ENCODE measurements at places on chromosomes 7 and 10.

GRCh38 chr7:55534262-55534915, 37.9 kb downstream of the VOPP1 start:
- ATAC-seq: peak; percentile 69

- ATAC-seq: no peak
These were observed 6.1 kb upstream of the GSDME start for GRCh38 chr7:24763303-24763901.

DNA sequence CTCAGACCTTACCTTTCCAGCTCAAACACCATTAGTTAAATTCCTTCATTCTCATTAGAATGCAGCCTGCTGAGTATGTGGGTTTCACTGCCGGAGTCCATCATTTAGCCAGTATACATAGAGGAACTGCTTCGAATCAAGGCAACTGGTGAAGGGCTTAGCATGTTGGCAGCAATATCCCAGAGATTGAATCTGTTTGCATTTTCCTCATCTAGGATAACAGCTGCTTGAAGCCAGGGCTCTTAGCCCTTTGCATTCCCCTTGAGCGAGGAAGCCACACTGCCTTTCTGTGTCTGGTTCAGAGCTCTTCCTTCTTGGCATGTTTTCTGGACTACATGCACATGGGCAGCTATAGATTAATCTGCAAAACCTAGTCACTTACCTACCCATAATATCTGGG, 14.7 kb downstream of the NODAL start:
- no peak for ATAC-seq

- ATAC-seq: no peak
These were observed 1307.6 kb downstream of the XPNPEP1 start for GRCh38 chr10:108615576-108616320.

DNA sequence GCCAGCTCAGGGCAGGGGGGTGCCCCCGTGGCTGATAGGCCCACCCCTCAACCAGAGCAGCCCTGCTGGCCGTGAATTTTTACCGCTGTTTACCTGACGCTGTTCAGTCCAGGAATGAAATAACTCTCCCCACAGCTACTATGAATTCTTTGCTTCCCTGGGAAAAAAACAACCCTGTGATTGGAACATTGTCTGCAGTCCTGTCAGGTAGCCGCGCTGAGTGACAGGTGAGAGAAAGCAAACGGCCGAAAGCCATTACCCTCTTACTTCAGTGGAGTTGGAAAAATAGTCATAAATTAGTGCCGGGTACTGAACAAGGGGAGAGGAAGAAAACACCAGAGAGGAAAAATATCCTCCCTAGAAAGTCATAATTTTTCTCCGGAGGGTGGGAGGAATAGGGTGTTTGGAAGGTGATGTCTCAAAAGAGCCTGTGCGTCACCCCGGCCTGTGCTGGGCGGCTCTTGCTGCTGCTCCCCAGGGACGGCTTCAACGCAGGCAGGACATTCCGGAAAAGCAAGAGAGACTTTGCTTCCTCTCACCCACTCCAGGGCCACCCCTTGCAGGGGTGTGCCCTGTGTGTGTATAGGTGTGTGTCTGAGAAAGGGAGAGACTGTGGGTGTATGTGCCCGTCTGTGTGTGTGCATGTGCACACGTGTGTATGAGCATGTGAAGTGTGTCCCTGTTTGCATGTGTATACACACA, 69.0 kb downstream of the CDH23 start:
- no peak for ATAC-seq

DNA sequence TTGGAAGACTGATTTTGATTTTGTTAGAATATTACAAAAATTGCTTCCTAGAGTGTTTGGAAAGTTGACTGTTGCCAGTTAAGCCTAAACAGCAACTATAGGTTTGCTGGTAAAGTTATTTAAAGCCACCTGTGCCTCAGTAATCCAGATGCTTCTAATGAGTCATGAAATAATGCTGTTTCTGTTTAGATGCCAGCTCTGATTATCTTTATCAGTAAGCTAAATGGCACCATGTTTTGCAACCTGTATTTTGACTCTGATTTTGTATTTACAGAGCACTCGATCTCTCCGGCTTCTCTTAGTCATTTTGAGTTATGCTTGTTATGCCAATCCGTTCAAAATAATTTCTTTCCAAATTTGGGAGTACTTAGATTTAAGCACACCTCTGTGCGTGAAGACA, 366.1 kb downstream of the EXOC4 start:
- ATAC-seq: no peak

- ATAC-seq: no peak
These were observed 53.6 kb upstream of the WNT16 start for GRCh38 chr7:121275204-121275603.

DNA sequence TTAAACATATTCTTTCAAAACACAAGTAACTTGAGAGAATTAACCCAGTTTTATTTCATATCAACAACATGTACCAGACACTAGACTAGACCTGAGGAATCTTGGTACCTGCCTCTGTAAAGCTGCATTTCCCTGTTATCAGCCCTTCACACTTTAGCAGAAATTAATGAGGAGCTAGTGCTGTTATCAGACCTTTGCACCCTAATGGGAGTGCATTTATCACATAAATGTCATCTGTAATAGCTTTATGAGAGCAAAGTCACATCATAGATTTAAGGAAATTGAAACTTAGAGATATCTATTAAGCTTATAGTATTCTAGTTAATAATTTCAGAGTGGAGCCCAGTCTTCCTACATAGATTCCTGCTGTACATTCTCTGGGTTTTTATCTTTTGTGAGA, 270.4 kb upstream of the YAE1 start:
- ATAC-seq: no peak

GRCh38 chr7:85528581-85528980, 341.7 kb upstream of the SEMA3D start:
- ATAC-seq: no peak

GRCh38 chr10:42926843-42927242, 144.2 kb downstream of the BMS1 start:
- no peak for ATAC-seq

- no peak for ATAC-seq
These were observed 205.0 kb downstream of the ABCA13 start for GRCh38 chr7:48376263-48376662.

GRCh38 chr10:130933008-130933390, 378.5 kb downstream of the TCERG1L start:
- ATAC-seq: no peak

- no peak for ATAC-seq
These were observed 36.7 kb downstream of the MTERF1 start for GRCh38 chr7:91843831-91844230.

DNA sequence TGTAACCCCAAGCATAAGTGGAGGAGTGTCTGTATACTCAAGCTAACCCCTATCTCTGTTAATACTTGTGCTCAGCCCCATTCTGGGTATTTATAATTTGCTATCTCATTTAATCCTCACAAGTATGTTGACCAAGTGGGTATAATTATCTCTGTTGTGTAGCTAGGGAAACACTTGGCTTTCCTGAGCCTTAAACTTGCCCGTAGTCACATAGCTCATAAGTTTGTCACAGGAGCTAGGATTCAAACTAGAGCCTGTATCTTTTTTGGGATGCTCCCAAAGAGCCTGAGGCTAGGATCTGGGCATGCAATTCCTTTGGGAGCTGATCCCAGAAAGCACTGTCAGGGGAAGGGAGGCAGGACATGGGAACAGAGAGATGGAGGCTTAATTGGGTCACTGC, 377.4 kb downstream of the GALNT17 start:
- no peak for ATAC-seq

- ATAC-seq: no peak
These were observed 26.1 kb upstream of the C10orf53 start for GRCh38 chr10:49653273-49653929.

DNA sequence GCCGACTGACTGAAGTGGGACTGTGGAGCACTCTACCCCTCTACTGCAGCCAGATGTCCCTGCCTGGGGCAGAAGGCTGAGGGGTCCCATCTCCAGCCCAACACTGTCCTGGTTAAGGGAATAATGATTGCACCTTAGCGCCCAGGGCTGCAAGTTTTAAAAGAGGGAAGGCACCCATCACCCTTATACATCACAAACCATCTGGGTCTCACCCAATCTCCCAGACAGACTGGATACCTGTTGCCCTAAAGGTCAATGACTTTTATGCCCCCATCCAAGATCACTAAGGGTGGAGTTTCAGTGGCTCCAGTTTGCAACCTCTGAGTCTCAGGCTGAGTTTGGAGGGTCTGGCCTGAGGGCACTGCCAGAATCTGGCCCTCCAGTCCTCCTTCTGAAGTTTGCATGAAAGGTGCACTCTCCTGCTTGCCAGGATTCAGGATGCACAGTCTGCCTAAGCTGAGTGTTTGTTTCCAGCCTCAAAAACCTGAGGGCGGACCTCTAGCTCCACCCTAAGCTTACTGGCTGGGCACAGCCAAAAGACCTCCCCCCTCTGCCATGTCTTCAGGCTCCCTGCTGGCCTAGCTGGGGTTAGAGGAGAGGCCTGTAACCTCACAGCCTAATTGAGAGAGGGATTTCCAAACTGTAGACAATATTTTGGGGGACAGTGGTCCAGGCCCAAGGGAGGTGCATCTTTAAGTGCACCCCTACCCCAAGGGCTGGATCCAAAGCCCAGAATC, 2.5 kb upstream of the EMX2 start:
- ATAC-seq: no peak

All from gastroesophageal sphincter (tissue), 4 donors.